Activated CD4-positive, alpha-beta memory T cell treated with anti-CD3 and anti-CD28 coated beads for 36 hours (primary cell): ENCODE measurements at places on chromosomes 16 and 17. TPM values are rescaled to one million over a fixed set of nuclear protein-coding genes. Genes with fewer than 3 reads are reported as not detected.

DNA sequence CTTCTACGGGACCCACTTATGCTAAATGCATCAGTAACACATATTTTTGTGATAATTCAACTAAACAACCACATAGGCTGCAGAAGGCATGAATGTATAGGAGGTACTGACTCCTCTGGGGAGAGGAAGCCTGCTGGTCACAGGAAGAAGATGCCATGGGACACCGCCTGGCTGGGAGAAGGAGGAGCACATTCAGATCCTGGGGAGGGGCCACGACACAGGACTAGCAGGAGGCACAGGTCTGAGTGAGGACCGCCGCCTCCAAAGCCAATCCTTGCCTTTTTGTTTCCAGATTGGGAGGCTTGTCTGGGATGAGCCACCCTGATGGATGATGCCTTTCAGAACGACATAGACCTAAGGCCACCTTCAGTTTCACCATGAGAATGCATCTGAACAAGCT lies 34.6 kb downstream of the MBTPS1 start:
- H3K36me3 ChIP-seq: peaks cover 43% of the 10 kb centered on the region
- peaks cover 16% of the 10 kb centered on the region for H3K4me1 ChIP-seq
- no peak overlapping the region for H3K27ac ChIP-seq
- DNase-seq: no peak

Gene SCARF1
- 2.7 TPM for total RNA-seq

GRCh38 chr16:83418565-83418964 lies 389.2 kb upstream of the HSBP1 start:
- no peaks in the 10 kb centered on the region for H3K4me1 ChIP-seq
- H3K4me3 ChIP-seq: no peak overlapping the region
- no peak for DNase-seq
- no peak overlapping the region for H3K27ac ChIP-seq
- no peaks in the 10 kb centered on the region for H3K27me3 ChIP-seq
- H3K36me3 ChIP-seq: no peaks in the 10 kb centered on the region

DNA sequence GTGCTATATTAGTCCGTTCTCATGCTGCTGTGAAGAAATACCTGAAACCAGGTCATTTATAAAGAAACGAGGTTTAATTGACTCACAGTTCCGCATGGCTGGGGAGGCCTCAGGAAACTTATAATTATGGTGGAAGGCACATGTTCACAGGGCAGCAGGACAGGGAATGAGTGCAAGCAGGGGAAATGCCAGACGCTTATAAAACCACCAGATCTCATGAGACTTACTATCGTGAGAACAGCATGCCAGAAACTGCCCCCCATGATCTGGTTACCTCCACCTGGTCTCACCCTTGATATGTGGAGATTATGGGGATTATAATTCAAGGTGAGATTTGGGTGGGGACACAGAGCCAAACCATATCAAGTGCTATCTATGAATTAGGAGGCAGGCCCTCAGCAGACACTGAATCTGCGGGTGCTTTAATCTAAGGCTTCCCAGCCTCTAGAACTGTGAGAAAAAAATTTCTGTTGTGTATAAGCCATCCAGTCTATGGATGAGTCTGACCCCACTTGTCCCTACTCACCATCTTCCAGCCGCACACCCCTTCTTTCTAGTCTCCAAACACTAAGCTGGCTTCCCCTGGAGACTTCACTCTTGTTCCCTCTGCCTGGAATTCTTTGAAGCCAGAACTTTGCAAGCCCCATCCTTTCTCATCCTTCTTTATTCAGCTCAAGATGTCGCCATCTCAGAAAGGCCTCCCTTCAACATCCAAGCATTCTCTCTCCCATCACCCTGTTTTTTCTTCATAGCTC lies 772 bp upstream of the NUP93 start:
- peak overlapping the region; percentile 88 for H3K4me3 ChIP-seq
- H3K27me3 ChIP-seq: no peaks in the 10 kb centered on the region
- H3K27ac ChIP-seq: peak overlapping the region; percentile 51
- H3K36me3 ChIP-seq: peaks cover 3% of the 10 kb centered on the region
- DNase-seq: no peak
